CD4-positive, CD25-positive, alpha-beta regulatory T cell (primary cell): ENCODE measurements at places on chromosomes 12 and 14. TPM values are rescaled to one million over a fixed set of nuclear protein-coding genes. Genes with fewer than 3 reads are reported as not detected.
A peak's percentile ranks its signal among the peaks of the same experiment; 100 is the strongest.

- no peak for DNase-seq
Observed at GRCh38 chr12:57772429-57773322, at the start of gene EEF1AKMT3. TSS of gene EEF1AKMT3 (plus strand) at chr12:57772614. CDS start at chr12:57772725, 111 bp downstream.

DNA sequence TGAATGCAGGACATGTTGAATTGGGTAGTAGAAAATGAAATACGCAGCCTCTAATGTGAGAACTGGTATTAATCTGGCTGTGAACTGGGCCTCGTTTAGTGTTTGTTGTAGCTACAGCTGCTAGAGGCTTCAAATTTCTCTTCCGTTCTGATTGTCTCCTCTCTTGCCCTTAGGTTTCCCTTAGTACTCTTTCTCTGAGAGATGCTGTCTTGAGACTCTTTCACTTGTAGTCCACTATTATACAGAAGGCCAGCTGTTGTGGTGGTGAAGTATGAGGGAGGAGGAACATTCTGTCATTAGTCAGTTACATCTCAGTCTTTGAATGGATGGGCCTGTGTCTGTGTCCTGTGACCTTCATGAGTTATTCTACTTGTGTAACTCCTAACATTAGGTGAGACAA is 322.0 kb downstream of the TMTC2 start:
- DNase-seq, result no peak

DNA sequence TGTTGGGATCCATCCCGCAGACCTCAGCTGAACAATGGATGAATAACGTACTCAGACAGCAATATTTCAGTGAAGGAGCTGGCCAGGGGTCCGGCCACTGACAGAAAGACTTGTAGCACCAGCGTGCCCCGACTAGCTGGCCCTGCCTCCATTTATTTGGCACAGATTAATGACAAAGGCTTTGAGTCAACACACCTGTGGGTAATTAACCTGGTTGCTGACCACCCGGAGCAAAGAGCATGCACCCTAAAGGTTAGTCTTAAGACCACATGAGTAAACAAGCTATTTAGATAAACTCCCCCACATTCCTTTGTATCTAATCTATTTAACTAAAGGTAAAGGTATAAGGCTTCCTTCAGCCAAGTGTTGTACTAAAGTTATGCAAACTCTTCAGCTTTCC is 868.6 kb downstream of the LRFN5 start:
- DNase-seq, result no peak

- no peak for DNase-seq
Observed at GRCh38 chr12:25482625-25483024, 70.5 kb downstream of the LMNTD1 start.

DNA sequence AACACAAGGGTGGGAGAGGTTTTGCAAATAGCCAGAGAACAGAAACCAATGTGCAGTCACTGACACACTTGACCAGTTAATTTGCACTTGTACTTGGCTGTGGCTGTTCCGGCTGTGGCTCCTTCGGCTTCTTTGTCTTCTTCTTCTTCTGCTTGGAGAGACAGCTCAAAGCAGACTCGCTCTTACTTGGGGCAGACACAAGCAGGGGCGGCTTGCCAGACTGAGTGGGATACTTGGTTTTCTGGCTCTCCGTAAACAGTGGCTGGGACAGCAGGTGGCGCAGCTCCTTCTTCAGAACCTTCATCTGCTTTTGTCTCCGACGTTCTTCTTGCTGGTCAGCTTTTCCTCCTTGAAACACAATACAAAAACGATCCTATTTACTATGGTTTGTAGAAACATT is 25.0 kb downstream of the OTUB2 start:
- DNase-seq, result no peak

DNA sequence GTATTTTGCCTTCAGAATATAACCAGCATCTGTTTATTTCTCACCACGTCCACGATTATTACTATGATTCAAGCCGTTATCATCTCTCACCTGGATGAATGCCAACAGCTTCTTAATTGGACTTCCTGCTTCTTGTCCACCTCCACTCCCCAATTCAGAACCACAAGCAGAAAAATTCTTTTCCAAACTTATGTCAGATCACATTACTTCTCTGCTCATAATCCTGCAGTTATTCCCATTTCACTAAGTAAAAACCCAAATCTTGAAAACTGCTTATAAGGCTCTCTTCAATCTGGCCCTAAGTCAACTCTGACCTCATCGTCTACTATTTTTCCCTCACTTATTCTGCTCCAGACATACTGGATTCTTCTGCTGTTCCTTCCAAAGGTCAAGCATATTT is 2.0 kb downstream of the CRY1 start:
- DNase-seq, result no peak

DNA sequence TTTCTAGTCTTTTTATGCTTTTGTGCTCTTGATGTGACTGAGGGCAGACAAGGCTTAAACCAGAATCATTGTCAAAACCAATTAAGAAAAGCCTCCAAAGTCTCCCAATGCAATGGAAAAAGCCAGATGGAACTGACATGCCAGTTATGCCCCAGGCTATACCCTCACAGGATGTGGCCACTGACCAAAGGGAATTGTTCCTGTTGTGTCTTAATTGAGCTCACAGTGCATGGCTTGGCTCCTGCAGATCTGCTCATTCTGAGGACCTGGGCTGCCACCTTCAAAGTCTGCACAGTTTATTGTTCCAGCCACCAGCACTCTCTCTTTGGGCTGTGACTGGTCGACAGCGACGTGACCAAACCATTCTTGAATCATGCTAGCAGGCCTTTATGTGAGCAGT is 17.1 kb upstream of the BICD1 start:
- DNase-seq, result no peak

- peak; percentile 79 for DNase-seq
Observed at GRCh38 chr12:91382081-91382543, 199.5 kb upstream of the DCN start.

- DNase-seq, result no peak
Observed at GRCh38 chr12:15854916-15855315, 27.3 kb upstream of the STRAP start.

DNA sequence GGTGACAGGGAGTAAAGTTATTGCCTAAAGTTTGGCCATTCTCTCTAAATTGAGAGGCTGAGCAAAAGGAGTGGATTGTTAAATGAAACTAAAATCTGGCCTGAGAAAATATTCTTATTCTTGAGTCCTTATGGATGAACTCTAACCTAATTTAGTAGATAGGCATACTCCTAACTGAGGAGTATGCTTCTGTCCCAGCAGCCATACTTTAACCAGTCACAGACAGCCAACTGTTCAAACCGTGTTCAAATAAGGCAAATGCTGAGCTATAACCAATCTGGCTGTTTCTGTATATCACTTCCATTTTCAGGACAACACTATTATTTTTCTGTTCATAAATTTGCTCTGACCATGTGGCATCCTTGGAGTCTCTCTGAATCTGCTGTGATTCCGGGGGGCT is 75.9 kb upstream of the RERGL start:
- DNase-seq, result no peak

- DNase-seq, result no peak
Observed at GRCh38 chr14:94827711-94828447, 58.0 kb upstream of the GSC start.

DNA sequence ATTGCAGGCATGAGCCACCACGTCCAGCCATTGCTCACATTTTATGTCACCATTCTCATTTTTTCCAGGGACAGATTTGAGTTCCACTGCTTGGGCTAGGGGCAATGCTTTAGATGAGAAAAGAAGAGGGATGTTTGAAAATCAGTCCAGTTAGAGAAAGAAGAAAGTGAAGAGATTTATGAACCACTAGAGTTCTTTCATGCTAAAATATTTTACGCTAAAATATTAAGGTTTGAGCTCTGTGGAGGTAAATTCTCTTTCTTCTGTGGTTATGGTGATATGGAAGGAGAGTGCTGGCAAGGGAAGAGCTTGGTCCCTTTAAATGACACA is 21.5 kb downstream of the CFL2 start:
- DNase-seq, result no peak

GRCh38 chr14:69034612-69035262 is 55.6 kb upstream of the ACTN1 start:
- no peak for DNase-seq

- no peak for DNase-seq
Observed at GRCh38 chr14:74973003-74973653, 17.7 kb upstream of the PGF start.

- DNase-seq, result no peak
Observed at GRCh38 chr12:94994312-94994711, 9.2 kb downstream of the NDUFA12 start.

DNA sequence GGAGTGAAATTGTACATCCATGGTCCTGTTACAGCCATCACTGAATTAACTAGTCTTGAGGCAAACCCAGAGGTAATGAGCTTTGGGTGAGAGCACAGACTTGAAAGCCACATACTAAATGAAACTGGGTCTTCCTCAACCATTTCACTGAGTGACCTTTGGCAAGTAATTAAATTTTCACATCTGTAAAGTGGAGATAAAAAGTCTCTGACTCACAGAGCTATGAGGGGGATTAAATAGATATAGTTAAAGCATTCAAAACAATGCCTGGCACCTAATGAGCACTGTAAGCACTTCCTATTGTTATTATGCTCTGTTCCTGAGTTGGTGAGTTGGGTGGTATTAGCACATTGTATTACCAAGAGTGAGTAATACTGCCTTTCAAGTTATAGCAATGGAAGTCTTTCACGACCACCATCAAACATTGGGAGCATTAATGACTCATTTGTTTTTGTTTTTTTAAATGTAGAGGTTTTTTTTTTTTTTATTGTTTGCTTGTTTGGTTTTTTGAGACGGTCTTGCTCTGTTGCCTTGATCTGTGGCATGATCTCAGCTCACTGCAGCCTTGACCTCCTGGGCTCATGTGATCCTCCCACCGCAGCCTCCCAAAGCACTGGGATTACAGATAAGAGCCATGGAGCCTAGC is 12.5 kb upstream of the STRN3 start:
- DNase-seq, result no peak

- no peak for DNase-seq
Observed at GRCh38 chr14:90576981-90577660, 180.3 kb downstream of the CALM1 start.

DNA sequence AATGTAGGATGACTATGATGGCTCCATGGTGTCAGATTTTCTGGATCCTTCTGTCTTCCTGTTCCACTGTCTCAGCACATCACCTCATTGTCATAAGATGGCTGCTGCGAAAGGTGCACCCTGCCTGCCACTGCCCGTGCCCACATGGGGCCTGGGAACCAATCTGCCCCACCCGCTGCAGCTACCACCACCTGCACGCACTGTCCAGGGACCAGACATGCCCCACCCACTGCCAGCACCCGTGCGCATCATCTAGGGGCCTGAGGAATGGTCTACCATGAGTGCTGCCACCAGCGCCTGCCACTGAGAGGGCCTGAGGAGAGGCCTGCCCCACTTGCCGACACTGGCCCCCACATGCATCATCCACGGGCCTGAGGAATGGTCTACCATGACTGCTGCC is 23.8 kb downstream of the CYP46A1 start:
- DNase-seq, result no peak

DNA sequence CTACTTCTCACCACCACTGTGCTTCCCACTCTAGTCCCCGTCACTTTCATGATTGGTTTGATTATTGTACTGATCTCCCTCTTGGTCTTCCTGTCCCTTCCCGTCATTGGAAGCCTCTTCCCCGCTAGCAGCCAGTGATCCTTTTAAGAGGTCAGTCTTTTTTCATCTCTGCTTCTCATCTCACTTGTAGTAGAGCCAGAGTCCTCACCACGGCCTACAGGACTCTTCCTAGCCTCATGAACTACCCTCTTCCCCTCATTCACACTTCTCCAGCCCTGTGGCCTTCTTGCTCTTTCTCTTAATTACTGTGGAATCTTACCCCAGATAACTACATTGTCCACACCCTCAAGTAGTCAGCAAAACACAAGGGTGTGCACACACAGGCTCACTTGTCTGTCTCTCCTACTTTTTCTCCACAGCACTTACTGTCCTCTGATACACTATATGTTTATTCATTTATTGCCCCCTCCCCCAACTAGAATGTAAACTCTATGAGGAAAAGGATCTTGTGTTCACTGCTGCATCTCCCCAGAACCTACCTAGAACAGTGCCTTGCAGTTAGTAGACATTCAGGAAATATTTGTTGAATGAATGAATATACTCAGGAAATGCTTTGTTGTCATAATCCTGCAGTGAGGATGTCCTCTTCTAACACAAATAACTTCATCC is 66.3 kb downstream of the CKB start:
- DNase-seq, result no peak

DNA sequence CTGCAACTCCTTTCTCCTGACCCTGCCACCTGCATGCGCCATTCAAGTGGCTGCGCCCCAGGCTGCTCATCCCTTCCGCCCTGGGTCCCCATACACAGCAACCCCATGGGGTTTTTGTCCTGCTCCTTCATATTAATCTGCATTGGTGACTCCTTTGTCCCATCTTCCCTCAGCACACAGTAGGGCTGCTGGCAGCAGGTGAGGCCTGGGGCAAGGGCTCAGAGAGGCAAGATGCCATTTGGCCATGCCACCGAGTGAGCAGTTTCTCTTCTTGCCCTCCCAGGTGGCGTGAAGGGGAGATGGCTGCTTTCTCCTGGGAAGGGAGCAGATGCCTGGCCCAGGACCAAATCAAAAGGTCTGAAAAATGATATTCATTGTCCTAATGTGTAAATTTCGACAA is 9.1 kb downstream of the RTL1 start:
- no peak for DNase-seq

- DNase-seq, result no peak
Observed at GRCh38 chr12:89059721-89060541, 292.4 kb downstream of the DUSP6 start.

DNA sequence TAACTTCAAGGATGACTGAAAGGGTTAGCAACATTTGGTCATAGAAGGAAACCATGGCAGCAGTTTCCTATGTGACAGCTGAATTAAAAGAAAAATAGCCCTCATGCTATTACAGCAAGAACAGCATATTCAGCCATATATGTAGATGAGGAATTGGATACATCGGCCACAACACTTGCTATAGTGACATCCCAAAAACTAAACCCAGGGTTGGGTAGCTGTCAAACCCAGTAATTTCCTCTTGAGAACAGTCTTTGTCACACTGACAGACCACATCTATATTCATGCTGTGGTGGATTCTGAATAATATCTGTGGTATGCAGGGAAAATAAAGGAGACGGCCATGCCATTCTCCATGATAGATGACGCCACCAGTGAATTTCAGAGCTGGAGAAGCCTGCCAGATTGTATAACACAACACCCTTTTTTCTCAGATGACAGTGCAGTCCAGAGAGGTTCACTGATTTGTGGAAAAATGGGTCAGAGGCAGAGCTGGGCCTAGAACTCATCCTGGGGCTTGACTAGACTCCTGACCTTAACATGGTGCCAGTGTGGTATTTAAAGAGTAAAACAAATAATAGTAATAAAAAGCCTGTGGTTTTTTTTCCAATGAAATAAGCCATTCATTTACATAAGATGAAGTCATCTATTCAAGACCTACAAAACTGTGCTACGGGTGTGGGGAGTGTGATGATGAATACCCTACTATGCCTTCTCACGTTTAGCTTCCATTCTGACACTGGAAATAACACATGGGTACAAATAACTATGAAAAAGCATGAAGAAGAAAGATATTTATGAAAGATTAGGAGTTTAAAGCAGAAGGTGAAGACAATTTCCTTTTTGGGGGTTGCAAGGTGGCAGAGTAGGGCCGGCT is 32.3 kb downstream of the EFCAB11 start:
- DNase-seq, result no peak

The TCTN2 gene
- total RNA-seq, result 3.7 TPM

The PGF gene
- not detected for total RNA-seq

The DCN gene
- total RNA-seq, result not detected

The SYT1 gene
- total RNA-seq, result not detected

The BAG5 gene
- 31.8 TPM for total RNA-seq

The ANKS1B gene
- total RNA-seq, result 9.5 TPM

The TPPP2 gene
- not detected for total RNA-seq

The GALNT16 gene
- total RNA-seq, result not detected

The SLC6A15 gene
- not detected for total RNA-seq

The CISTR gene
- total RNA-seq, result not detected

The PKP2 gene
- 0.69 TPM for total RNA-seq

The OTOGL gene
- total RNA-seq, result not detected

The SLC25A21 gene
- not detected for total RNA-seq
